ENCODE measurements at places on chromosomes 2 and 18.

DNA sequence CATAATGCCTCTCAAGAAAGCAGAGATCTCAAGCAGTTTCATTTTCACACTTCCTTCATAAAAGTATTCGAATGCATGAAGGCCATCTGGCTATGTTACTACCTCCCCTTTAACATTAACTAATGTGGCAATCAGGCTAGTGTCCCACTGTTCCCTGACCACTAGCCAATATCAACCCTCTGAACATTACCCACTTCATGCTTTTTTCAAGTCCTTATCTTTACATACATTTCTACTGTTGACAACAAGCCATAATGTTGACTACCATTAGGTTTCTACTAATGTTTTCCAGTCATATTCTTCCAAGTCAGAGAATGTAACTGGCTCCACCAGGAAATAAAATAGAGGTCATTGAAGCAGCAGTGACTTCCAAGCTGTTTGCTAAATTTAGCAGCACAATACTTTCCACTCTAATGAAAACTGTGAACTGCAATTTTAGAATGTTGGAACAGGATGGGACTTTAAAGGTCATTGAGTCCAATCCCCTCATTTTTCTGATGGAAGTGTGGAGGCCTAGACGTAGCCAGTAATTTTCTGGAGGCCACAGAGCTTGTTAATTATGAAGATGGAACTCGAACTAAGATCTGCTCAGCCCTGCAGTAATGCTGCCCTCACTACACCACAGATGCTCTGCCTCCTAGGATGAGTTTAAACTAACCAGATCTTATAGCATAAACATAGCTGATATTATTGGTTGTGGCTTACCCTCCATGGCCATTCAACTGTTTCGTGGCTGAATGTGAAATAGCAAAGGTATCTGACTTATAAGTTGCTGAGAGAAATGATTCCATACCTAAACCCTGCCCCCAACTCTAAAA lies 630 bp upstream of the PPP1R1C start:
- no peak for DNase-seq

- DNase-seq, result no peak
These were observed 63.5 kb downstream of the MEIS1 start for GRCh38 chr2:66498289-66498975.

- no peak for DNase-seq
These were observed 10.8 kb downstream of the DAPL1 start for GRCh38 chr2:158805936-158806335.

- no peak for DNase-seq
These were observed 146.6 kb downstream of the GBX2 start for GRCh38 chr2:236021499-236022057.

- no peak for DNase-seq
These were observed 601.8 kb downstream of the LRP1B start for GRCh38 chr2:141528990-141529389.

Data from CD4-positive, alpha-beta T cell treated with Interleukin-6 at 100 ng/mL for 8 hours (primary cell).